ENCODE measurements at places on chromosomes 7 and 10.
A peak's percentile ranks its signal among the peaks of the same experiment; 100 is the strongest.

DNA sequence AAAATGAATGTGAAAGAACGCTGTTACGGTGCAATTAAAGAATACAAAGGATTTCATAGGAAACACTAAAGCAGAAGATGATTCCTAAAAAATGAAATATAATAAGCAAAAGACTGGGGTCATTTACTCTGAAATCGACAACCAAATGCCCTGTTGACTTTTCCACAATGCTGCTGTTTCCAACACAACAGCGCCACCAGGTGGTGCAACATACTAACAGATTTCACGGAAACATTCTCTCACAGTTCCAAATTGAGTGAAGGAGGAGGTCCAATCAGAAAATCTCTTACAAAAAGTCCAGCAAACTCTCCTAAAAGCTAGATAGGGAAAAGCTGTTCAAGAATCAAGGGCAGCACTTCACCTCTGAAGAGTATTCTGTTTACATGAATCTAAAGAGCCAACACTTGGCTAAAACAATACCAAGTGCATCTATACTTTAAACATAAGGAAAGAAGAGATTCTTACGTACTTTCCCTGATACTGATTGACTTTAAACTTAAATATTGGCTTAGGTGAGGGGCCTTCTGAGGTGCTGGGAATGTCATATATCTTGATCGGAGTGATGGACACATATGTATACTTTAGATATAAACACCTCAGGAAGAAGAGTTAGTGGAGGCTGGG lies 55.9 kb downstream of the UPF2 start:
- DNase-seq = peak; percentile 88

- no peak for DNase-seq
These were observed 16.4 kb downstream of the UCN3 start for GRCh38 chr10:5381187-5381586.

GRCh38 chr7:157009778-157010587 lies 480 bp downstream of the MNX1 start:
- no peak for DNase-seq

- DNase-seq = no peak
These were observed 70.6 kb downstream of the MALRD1 start for GRCh38 chr10:19119191-19119590.

- no peak for DNase-seq
These were observed at the start of gene GRID1 for GRCh38 chr10:86366033-86366901. TSS of gene GRID1 (minus strand) at chr10:86366795.
